ENCODE measurements at places on chromosomes 5 and 9.

- DNase-seq: no peak
Observed at GRCh38 chr5:66963559-66963971, 233.0 kb downstream of the CD180 start.

- DNase-seq: no peak
Observed at GRCh38 chr9:133935328-133936005, 56.7 kb downstream of the VAV2 start.

DNA sequence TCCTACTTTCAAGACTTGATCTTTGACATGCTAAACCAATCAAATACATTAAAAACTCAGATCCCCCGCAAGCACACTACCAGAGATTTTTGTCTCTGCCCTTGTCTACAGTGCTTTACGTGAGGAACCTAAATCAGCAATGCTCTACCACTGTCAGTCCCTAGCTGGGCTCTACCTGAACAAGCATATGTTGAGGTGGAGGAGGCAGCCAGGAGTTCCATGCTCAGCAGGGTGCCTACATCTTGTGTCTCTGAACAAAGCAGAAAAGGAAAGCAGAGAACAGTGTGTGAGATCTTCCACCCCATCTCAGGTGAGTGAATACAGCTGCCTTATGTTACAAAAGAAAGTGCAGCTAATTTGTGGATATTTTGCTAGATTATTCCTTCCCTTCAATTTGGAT lies 255.0 kb downstream of the NDUFS4 start:
- DNase-seq: no peak

GRCh38 chr5:132424167-132424880 lies 54.8 kb downstream of the SLC22A5 start:
- no peak for DNase-seq

DNA sequence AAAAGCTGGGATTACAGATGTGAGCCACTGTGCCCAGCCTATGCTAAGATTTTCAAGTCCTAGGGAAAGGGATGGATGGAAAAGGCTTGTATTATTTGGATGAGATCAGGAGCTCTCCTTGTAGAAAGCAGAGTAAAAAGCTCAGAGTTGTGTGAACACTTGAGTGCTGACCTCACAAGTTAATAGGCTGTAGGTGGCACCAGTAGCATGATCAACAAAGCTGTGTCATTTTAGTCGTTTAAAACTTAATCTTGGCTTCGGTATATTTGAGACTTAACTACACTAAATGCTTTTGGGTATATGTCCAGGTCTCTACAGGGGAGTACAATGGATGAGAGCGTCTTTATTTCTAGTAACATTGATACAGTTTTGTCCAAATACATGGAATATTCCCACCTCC lies 264.2 kb downstream of the TMEM38B start:
- no peak for DNase-seq

- no peak for DNase-seq
Observed at GRCh38 chr9:35627575-35627974, 9.4 kb upstream of the CD72 start.

- DNase-seq: no peak
Observed at GRCh38 chr9:20117986-20118385, 329.1 kb upstream of the SLC24A2 start.

DNA sequence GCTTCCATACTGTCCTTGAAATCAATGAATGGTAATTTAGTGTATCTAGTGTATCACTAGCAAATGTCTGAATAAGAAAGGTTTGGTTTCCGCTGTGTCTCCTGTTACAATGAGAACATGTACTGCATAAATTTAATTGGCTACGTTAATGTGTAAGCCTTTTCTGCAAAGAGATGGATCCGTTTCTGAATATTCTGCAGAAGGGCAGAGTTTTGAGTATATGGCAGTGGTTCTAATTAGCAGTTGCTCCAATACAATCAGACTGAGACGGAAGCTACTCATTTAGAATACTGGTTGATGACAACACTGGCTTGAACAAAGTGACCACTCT lies 555 bp upstream of the PCDHGC4 start:
- no peak for DNase-seq

DNA sequence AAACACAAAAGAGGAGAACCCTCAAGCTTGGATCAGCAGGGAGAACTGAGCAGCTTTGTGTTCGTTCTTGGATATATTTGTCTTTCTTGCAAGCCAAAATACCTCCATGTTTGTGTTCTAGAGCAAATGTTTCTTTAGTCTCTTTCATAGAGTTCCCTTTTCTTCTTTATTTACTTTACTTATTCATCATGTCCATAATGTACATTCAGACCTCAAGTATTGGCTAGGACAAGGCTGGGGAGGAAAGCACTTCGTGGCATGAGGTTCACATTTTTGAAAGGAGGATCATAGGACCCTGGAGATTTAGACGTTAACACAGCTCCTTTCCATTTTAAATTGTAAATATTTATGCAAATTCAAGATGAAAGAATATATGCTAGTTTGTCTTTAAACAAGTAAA lies 590.2 kb upstream of the MEF2C start:
- DNase-seq: no peak

DNA sequence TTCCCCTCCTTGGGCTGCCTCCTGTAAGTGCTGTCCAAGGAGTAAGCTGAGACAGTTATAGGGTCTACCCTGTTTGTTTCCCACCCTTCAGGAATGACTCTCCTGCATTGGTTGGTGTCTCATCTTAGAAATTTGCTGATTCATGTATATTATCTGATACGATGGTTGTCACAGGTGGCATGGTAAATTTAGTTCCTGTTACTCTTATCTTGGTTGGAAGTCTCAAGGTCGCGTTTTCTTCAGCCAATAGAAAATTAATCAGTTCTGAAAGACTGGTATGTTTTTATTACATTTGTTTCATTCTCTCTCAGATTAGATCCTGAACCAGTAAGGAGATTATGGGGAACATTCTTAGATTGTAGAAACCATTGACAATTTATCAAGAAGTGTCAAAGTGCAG lies 42.7 kb downstream of the SCGB3A1 start:
- DNase-seq: no peak

GRCh38 chr5:37272511-37272910 lies 23.3 kb upstream of the CPLANE1 start:
- DNase-seq: no peak

DNA sequence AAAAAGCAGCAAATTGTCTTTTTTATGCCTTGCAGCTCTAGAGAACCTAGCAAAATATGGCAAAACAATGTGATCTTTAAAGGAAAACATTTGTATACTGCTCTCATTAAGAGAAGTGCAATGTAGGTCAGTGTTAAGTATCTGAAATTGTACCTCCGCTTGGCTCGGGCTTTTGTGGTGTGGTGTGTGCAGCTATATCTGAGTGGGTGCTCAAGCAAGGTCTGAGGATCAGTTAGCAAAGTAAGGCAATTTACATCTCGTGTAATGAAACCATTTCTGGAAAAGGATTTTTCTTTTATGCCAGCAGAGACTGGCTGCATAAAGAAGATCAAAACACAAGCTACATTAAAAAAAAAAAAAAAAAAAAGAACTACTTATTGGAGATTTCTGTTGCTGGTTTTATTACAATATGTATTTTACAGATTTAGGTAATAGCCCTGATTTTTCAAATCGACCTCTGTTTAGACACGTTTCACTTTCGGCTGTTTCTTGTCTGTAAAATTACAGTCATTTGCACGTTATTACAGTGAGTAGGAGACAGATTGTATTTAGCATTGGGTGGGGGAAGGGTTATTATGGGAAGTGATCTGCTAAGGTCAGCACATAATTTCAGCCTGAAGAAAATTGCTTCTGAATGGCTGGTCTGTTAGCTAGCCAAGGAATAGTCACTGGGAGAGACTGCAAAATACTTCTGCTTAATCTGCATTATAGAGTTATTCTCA lies 7.9 kb upstream of the ZNF608 start:
- no peak for DNase-seq

DNA sequence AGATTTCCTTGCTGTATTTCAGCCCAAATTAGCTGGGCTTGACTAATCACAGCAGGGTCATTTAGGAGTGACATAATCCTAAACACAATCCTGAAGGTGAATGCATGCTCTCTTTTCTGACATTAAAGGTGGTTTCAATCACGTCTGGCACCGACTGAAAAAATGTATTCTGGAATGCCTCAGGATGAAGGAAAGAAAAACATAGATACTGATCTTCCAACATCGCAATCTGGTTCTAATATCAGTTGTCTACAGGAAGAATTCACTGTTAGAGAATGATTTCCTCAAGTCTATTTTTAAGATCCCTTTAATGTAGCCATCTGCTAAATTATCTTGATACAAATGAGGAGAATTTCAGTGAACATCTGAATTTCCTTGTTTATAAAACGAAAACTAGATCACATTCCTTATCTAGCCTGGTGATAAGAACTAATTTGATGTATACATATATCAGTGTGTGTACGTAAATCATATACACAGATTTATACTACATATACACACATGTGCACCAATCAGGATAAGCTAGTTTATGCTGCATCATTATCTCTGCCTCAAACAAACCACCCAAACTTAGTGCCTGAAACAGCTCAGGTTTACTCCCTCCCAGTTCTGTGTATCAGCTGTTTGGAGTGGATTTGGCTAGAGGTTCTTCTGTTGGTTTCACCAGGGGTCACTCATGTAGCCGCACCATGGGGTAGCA lies 31.3 kb upstream of the TAS2R1 start:
- no peak for DNase-seq

GRCh38 chr5:133377736-133378135 lies 234.6 kb downstream of the FSTL4 start:
- no peak for DNase-seq

- no peak for DNase-seq
Observed at GRCh38 chr9:4170231-4170630, 129.6 kb downstream of the GLIS3 start.

DNA sequence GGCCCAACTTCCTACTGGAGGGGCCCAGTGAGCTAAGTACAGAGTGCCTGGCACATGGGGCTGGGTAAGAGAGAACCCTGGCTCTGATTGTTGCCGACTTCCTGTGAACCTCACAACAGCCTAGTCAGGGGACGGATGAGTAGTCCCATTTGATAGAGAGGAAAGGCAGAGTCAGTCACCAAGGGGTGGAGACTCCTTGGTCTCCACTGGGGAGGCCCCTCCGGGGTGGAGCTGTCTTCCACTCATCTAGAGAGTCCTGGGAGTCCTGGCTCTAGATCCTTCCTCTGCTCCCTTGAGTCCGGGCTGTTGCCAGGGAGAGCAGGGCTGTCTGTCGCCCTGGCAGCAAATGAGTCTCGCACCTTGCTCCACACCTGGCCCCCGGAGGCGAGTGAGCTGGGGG lies 8.0 kb downstream of the GRK6 start:
- DNase-seq: no peak

DNA sequence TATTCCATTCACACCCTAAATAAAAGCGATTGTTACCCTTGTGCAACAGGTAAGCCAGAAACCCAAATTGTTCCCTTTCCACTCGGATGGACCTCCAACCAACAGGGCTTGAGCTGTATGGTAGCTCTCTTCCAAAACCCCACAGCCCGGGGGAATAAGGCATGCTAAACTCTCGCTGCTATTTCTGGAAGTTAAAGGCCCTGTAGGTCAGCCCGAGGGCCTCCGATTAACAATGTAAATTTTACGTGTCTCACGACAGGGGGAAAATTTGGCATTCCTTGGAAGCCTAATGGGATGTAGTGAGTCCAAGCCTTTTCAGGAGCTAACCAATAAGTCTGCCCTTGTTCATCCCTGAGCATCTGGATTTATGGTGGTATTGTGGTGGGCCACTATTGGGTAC lies 26.0 kb downstream of the CNOT8 start:
- no peak for DNase-seq

DNA sequence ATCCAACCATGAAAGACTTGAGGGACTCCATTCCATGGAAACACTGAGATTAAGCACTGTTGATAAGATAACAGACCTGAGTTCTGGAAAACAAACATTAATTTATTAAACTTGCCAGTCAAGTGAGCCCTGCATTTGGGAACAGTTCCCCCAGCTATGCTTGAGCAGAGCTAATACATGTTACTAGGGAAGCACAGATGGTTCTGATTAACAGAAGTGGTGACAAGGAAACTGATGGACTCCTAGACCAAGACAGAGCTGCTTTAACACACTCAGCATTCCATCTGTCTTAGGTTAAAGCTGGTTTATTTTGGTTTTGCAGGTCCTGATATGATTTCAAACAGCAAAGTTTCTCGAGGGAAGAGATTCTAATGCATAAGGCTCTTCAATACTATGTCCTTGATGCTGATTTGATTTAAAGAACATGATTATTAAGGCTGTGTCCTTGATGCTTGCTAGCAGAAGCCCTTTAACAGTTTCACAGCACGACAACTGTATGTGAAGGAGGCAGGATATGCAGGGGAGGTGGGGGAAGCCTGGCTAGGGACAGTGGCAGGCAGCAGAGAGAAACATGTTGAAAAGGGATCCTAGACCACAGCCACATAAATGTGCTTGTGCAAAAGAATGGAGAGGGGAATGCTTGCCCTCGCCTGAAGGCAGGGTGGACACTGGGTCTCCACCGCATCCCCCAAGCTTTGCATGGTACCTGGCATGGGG lies 66.2 kb downstream of the ACTBL2 start:
- no peak for DNase-seq

- no peak for DNase-seq
Observed at GRCh38 chr5:157067005-157067404, 8.1 kb upstream of the HAVCR1 start.

- no peak for DNase-seq
Observed at GRCh38 chr9:128128836-128129590, 1.5 kb upstream of the PTGES2 start.

DNA sequence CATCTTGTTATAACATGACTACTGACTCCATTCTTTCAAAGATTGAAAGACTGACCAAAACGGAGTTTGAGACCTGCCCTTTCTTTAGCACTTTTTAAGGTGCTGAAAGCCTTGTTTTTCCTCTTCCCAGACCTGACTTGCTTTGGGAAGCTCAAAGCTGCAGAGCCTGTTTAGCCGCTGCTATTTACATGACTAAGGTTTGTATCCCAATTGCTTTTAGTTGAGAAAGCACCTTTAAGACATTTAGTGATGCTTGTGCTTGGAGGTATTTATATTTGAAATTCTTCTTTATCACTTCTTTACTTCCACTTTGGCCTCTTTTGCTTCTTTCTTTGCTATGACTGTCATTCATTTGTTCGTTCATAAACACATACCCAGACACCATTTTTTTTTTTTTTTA lies 182.6 kb upstream of the ELL2 start:
- no peak for DNase-seq

DNA sequence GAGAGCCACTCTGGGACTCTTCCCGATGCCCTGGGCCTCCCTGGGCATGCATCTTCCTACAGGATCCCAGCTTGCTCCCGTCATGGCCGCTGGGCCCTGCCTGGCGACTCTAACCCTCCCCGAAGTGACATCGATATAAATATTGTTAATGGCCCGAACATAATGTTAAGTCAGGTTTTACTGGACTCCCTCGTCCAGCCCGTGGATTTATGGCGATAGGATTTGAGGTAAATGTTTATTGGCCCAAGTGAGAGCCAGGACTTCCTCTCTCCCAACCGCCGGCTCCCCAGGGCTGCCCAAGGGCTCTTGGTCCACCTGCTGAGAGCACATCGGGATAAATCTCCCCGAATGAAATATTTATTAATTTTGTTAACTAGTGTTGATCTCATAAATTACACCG lies 246.3 kb downstream of the PBX3 start:
- DNase-seq: no peak

DNA sequence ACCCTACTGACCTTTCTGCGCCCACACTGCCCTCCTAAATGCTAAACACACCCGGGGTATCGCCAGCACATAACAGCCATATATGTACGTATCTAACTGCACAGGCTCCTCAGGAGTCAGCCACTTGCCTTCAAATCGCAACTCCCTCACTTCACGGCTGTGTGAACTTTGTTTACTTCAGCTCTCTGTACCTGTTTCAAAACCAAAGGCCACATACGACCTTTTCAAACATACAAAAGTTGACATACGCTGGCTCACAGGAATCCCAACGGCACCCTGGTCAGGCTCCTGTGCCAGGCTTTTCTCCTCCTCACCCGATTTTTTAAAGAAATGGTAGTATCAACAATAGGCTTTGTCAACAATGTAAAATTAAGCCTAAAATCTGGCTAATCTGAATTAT lies 39.0 kb upstream of the ZNF622 start:
- no peak for DNase-seq

Data from activated CD8-positive, alpha-beta memory T cell treated with anti-CD3 and anti-CD28 coated beads for 1 hour (primary cell).